ENCODE measurements at places on chromosomes 12 and 14.

DNA sequence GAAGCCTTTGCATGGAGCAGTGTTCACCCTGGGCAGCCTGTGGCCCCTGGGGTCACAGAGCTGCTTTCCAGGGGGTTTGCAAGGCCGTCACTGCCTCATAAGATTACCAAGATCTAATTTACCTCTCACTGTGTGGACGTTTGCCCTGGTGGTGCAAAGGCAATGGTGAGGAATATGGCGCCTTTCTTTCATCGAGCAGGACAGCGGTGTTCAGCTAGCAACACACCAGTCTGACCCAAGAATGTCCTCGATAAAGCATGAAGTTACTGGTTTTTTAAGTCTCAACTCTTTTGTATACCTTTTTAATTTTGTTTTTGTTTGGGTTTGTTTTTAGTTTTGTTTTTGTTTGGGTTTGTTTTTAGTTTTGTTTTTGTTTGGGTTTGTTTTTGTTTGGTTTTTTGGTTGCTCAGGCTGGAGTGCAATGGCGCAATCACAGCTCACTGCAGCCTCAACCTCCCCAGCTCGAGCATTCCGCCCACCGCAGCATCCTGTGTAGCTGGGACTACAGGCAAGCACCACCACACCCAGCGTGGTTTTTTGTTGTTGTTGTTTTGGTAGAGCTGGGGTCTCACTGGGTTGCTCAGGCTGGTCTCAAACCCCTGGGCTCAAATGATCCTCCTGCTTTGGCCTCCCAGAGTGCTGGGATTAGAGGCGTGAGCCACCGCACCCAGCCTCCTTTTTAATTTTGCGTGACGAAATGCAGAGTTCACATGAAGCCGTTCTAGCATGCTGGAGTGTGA lies 57.9 kb downstream of the PPP2R5C start:
- DNase-seq: no peak

DNA sequence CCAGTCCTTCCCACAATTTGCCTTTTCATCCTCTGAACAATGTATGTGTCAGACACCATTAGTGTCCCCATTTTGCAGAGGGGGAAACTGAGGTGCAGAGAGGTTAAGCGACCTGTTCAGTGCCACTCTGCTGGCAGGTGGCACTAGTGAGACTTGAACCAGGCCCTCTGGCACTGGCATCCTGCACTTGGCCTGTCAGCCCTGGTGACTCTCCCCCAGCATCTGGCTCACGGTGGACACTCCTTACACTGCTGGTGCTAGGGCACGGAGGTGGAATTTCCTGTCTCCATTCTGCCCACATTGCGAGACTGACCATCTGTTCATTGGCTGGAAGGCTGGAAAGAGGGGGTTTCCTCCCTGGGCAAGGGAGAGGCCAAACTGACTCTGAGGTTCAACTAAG lies 48.7 kb downstream of the CCNK start:
- no peak for DNase-seq

GRCh38 chr14:47102472-47102871 lies 450.9 kb upstream of the RPL10L start:
- DNase-seq: no peak

DNA sequence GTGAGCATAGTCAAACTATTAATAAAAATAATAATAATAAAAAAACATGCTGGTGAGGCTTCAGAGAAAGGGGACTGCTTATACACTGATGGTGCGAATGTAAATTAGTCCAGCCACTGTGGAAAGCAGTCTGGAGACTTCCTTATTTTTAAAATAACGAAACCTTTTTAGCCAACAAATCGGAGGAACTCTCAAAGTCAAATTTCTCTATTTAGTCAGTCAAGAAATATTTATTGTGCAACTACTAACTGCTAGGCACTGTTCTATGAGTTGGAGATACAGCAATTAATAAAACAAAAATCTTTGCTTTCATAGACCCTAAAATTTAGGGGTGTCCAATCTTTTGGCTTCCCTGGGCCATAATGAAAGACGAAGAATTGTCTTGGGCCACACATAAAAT lies 10.8 kb downstream of the TAOK3 start:
- no peak for DNase-seq

DNA sequence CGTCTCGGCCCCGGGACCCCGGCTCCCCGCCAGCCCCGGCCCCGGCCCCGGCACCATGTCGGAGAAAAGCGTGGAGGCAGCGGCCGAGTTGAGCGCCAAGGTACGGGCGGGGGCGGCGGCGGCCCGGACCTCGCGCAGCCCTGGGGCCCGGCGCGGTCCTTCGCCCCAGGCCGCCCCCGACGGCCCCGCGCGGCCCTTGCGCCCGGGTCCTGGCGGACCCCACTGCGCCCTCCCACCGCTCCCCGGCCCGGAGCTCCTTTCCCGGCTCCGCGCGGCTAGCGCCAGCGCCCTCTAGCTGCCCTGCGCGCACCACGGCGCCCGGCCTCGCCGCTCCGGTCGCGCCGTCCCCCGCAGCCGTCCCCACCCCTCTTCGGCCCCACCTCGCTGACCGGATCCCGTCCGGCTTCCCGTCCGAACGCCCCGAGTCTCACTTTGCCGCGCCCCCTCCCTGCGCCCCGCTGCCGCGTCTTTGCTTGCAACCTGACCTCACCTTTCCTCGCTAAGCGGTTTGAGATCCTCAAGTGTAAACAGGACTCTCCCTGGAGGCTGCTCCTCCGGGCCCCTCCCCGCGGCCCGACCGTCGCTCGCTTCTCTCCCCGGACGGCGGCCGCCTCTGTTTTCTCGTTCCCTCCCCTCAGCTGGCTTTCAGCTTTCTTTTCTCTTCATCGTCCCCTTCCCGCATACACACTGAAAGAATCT lies 637 bp downstream of the PTMS start:
- no peak for DNase-seq

GRCh38 chr14:35519986-35520385 lies 14.0 kb upstream of the INSM2 start:
- no peak for DNase-seq

DNA sequence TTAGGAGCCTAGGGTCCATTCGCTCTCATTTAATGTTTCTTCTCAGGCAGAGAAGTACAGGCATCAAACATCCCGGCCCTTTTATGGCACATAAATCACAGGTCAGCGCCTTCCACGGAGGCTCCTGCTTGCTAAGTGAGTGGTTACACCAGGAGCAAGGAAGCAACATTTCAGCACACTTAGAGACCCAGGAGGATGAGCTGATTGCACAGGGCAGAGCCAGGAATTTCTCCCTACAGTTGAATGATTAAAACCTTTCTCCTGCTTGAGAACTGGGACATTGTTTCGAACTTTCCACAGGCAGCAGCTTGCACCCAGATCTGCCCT lies 233.4 kb downstream of the SPTSSA start:
- no peak for DNase-seq

GRCh38 chr14:79044894-79045624 lies 874.9 kb downstream of the NRXN3 start:
- peak; percentile 24 for DNase-seq

GRCh38 chr14:68986225-68986624 lies 7.1 kb upstream of the ACTN1 start:
- DNase-seq: no peak

- DNase-seq: peak; percentile 50
Observed at GRCh38 chr12:19712041-19712440, 272.7 kb downstream of the AEBP2 start.

DNA sequence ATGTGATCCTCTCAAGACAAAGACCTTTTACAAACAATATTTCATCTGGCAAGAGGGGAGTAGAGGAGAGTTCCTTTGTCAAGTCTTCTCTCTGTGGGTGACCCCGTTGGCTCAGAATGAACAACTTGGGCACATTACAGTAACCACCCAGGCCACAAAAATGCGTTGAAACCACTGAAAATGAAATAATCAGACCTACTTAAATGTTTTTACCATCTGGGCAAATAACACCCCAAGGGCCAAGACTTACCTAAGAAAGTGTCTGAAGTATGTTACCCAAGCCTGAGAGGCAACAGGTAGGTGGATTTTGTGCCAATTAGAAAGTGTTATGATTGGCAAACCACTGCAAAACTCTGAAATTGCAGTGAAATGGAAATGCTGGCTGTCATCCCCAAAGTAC lies 1.3 kb downstream of the TC2N start:
- DNase-seq: no peak

DNA sequence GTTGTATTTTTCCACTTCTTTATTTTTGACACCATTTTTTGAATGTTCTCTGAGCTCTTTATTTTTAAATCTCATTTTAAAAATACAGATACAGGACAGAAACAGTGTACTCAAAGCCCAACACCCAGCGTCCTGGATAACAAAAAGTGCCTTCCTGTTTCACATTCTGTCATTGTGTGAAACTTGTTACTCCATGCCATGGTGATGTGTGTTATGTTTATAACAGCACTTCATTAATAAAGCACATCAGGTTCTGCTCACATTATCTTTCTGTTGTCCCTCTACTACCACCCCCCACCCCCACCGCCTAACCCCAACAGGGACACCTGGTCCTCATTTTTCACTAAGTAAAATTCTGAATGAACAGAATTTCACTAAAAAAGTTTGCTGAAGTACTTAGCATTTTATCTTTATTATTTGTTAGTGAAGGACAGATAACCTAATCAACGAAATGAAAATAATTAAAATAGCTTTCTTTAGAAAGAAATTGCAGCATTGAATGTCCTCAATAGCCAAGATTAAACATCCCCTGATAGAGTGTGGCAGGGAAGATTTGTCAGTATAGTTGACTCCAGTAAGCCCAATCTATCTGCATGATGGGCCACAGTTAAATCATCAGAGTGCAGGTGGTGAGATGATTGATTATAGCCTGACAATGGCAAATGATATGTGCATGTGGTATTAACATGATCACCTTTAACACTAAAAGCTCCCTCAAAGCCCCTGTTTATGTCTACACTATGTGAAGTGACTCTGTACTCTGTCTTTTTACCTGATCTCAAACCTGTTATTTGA lies 153.9 kb downstream of the ACSS3 start:
- DNase-seq: no peak

GRCh38 chr14:31206536-31207286 lies 882 bp downstream of the HECTD1 start:
- DNase-seq: no peak
